ENCODE measurements at places on chromosomes 16 and 17. TPM values are rescaled to one million over a fixed set of nuclear protein-coding genes. Genes with fewer than 3 reads are reported as not detected.

The ATP1B2 gene
- total RNA-seq = 0.14 TPM

DNA sequence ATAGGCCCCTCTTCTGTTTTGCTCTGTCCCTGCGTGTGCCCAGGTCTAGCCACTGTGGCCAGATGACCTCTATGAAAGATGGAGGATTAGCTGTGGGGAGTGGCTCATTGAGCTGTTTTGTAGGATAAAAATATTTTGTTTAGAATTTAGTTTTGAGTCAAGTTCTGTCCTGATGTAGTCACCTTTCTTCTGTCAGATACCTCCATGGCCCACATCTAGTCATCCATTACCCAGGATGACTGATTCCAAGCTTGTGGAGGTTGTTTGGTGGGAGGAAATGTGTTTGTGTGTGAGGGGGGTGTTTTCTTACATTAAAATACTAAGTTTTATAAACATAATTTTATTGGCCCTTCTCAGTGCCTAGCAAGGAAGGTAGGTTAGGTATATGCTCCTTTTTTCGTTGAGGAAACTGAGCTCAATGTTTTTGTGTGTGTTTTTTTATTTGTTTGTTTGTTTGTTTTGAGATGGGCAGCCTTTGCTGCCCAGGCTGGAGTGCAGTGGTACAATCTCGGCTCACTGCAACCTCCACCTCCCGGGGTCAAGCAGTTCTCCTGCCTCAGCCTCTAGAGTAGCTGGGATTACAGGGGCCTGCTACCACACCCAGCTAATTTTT lies 16.3 kb downstream of the SNX11 start:
- DNase-seq = no peak

DNA sequence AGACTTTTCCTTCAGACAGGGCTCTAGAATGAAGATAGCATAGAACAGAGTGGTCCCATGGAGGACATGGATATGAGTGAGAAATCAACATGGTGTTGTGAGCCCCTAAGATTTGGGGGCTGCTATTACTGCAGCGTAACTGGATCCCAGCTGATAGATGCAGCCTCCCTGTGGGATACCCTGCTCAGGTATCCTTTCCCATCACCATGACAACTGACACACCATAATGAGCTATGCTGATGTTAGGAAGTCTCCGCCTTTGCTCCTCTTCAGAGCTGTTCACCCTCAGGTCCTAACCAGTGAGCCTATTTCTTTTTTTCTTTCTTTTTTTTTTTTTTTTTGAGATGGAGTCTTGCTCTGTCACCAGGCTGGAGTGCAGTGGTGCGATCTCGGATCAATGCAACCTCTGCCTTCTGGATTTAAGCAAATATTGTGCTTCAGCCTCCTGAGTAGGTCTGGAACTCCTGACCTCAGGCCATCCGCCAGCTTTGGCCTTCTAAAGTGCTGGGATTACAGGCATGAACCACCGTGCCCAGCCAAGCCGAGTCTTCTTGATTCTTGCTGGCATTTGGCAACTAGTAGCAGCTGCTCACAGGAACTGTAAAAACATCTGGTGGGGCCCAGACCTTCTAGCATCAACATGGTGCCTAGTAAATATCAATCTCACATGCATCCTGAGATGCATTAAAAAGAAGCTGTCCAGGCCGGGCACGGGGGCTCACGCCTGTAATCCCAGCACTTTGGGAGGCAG lies 17.1 kb downstream of the STX4 start:
- no peak for DNase-seq

DNA sequence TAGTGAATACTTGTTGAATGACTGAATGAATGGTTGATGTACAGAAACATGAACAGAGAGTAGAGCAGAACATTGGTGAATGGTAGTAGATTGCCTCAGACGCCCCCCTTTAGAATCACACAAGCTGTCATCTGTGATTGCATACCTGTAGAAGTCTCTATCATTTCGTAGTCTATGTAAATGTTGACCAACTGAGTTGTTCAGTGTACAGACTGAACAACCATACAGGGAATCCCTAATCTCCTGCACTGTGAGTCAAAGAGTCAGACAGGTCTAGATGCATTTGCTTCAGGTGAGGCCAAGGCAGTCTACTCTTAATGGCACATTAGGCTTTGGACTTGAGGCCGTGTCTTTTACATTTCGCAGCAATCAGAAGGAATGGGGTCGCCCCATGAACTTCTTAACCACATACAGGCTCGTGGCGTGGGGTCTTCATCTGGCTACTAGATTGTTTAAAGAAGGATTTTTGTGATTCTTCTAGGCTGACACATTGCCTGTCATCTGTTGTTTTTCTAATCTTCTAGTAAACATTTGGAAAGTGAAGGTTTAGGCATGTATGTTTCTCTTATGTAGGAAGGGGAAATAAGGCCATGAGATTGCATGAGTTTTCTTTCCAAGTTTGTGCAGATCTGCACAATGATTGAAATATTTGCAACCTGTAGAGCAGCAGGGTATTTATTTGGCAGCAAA lies 157.4 kb downstream of the WWOX start:
- peak; percentile 48 for DNase-seq

DNA sequence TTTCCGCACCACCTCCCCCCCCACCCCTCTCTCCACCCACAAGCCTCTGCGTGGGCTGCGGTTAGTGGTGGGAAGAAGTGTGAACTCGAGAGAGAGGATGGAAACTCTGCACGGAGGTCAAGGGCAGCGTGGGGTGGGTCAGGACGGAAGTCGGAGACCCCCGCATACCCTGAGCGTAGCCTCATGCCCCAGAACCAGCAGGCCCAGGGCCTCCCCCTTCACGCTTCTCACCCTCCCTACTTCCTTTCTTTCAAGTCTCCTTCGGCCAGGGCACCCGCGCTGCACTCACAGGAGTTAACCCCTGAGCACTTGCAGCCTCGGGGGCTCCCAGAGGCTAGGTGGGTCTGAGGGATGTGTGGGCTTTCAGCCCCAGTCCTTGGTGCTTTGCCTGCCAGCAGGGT lies 9.2 kb downstream of the TBKBP1 start:
- no peak for DNase-seq

Measured in Caco-2 (cell line).